Stimulated activated CD8-positive, alpha-beta memory T cell treated with anti-CD3 and anti-CD28 coated beads, Interleukin-15, amount 100 ng/mL, for 1 hour (primary cell): ENCODE measurements at places on chromosomes 5 and 9.

DNA sequence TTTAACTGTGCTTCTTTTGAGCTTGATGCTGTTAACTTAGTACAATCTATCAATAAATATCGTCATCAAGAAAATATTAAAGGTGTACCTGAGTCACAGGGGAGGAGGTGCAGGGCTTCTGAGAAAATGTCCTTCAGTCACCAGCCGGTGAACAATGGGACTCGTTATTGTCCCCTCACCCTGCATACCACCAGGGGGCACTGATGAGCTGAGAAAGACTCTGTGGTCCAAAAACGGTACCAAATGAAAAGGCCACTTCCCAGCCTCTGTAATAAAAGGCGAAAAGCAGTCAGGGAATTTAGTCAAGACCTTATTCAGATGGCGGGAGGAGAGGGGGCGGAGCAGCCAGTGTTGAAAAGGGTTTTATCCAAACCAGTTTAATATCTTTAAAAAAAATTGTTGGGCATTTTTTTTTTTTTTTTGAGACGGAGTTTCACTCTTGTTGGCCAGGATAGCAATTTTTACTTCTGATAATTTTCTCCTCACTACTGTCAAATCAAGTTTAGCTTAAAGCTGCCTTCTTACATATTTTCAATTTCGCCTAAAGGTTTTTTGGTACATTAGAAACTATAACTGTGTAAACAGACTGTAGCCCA is 271.9 kb upstream of the ADAMTS16 start:
- DNase-seq = no peak

GRCh38 chr5:32733590-32734340 is 22.6 kb downstream of the NPR3 start:
- DNase-seq = no peak

DNA sequence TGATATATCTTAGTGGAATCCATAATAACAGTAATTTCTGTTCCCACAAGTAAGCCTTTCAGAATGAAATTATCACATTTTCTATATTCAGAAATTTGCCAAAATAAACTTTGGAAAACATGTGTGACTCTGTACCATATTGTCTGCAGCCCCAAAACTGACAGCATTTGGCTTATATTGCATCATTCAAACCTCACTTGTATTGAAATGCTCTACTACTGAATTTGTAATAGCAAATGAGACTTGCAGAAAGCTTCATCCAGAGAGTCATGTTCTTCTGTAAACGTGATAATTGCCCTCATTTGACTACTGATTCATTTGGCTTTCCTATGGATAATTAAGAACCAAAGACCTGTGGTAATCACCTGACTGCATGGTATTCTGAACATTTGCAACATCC is 1249.5 kb upstream of the CDH18 start:
- DNase-seq = no peak

- DNase-seq = no peak
These were observed 59.5 kb downstream of the TEK start for GRCh38 chr9:27168496-27168895.

DNA sequence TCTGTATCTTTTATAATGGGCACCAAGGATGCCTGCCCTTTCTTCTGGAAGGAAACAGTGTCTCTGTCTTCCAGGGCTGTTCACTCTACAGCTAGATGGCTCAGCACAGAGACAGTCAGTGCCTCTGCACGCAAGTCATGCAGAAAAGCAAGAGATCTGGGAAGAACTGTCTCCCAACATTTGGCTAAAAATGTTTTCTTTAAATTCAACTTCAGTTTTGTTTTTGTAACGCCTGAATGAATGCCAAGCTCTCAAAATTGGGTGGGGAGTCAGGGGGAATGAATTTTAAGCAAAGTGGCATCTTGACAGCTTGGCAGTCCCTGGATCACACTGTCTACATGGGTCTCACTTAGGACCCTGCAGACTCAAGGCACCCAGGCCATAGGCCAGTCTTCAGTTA is 12.6 kb downstream of the OLFML2A start:
- no peak for DNase-seq

DNA sequence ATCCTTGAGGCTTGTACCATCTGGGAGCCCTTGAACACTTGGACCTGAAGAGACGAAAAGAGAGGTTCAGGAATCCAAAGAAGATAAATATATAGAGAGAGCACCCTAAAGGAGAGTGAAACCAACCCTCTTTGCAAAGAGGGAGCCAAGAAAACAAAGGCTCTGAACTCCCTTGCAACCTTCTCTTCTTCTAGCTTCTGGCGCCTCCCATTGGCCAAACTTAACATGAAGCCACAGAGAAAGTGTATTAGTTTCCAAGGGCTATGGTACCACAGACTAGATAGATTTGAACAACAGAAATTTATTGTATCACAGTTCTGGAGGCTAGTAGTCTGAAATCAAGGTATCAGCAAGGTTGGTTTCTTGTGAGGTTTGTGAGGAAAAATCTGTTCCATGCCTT is 175.1 kb downstream of the HCN1 start:
- no peak for DNase-seq

DNA sequence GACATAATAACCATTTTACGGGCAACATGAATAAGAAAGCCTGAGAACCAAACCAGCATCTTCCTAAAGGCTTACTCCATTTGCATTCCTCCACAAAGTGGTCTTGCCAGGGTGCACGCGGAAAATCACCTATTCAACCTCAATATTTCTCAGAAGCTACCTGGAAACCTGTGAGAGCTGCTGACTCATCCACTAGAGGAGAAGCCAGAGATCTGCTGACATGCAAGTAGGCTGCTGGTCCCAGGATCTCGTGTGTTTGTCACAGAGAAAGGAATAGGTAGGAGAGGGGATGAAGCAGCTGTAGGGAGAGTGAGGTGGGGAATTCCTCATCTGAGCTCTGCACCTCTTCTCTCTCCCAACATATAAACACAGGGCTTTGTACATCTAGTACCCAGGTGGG is 138.1 kb downstream of the ADAMTS12 start:
- no peak for DNase-seq

- no peak for DNase-seq
These were observed 107.0 kb downstream of the MELK start for GRCh38 chr9:36679710-36680109.

- no peak for DNase-seq
These were observed 25.3 kb downstream of the SMU1 start for GRCh38 chr9:33051144-33051543.

DNA sequence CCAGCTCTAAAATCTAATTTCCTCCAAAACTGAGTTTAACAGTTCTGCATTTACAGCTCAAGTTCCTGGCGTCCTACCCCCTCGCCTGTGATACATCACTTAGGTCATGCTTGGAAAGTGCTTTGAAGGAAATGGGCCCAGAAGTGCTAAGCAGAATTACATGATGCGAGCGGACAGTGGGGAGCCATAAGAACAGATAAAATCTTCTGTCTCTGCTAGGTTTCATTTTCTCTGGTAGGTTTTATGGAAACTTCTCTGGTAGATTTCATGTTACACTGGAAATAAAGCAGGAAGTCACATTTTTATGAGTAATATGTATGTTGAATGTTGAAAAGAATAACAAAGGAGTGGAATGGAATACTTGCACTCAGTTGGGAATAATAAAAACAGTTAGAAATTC is 138.3 kb downstream of the ZDHHC21 start:
- no peak for DNase-seq

- DNase-seq = no peak
These were observed 115.6 kb downstream of the PDE8B start for GRCh38 chr5:77325921-77326541.

DNA sequence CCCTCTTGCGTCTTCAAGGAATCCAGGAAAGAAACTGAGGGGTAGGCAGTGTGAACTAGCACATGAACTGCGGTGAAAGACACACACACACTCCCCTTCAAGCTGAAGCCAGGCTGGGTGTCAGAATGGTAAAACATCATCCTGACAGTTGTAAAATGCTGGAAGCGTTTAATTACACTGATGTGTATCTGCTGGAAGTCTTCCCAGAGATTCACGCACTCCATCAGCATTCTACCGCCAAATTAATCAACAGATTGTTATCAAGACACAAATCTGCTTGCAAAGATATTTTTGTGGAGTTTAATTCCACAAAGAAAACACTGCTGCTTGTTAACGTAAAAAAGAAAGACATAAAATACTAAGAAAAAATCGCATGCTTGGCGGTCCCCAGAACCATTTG is 241.0 kb upstream of the NFIL3 start:
- no peak for DNase-seq

DNA sequence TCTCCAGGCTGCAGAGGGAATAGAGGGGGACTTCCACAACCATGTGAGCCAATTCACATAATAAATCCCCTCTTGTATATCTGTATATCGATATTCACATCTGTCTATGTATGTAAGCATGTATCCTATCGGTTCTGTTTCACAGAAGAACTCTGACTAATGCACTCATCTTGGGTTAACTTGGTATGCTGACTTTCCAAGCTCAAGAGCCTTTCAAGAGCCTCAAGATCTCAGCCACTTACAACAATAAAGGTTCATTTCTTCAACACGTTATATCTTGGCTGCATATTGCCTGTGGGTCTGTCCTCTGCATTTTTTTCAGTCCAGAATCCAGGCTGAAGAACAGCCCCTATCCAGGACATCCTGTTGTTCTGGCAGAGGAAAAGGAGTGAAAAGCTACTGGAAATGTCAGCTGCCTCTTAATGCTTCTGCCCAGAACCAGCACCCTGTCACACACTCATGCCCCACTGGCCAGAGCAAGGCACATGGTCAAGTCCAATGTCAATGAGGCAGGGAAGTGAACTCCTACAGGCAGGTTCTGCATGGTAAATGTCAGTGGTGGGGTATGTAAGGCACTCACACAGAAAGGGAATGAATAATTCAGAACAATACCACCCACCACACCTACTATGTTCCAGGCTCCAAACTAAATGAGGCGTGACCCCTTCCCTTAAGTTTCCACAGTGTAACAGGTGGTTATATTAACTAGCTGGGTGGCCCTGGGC is 91.6 kb upstream of the ICE1 start:
- no peak for DNase-seq

DNA sequence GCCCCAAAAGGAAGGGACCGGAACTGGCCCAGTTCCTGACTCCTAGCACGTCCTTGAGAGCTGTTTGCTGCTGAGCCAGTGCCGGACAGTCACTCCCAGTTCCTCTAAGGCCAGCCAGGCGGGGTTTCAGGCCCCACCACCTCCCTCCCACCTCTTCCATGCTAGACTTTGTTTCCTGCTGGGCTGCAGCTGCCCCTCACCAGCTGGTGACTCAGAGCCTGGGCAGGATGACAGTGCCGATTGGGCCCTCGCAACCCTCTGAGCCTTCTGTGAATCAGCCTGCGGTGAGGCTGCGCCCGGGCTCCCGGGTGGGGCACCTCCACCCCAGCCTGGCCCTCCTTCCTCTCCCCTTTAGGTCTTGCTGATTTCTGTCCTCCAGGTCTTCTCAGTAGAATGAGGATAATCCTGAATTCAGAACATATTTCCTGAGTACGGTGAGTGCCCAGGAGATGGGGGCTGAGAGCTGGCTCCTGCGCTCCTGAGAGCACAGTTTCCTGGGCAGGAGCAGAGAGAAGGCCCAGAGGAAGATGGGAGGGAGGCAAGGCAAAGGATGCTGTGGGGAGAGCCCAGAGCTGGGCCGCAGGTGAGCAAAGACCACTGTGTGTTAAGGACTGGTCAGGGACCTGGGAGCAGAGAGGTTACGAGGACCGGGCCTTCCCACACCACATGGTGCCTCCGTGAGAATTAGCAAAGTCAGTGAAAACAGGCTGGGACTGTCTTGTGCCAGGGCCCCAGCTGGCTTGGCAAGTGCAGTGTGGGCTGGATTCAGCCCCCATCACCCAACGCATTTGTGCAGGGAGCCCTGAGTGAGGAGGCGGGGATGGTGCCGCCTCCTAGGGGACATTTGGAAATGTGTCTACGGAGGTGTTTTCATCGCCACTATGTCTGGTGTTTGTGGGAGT is 32.9 kb upstream of the STXBP1 start:
- DNase-seq = peak; percentile 57

- DNase-seq = no peak
These were observed 54.1 kb upstream of the CTNND2 start for GRCh38 chr5:11958321-11958720.

DNA sequence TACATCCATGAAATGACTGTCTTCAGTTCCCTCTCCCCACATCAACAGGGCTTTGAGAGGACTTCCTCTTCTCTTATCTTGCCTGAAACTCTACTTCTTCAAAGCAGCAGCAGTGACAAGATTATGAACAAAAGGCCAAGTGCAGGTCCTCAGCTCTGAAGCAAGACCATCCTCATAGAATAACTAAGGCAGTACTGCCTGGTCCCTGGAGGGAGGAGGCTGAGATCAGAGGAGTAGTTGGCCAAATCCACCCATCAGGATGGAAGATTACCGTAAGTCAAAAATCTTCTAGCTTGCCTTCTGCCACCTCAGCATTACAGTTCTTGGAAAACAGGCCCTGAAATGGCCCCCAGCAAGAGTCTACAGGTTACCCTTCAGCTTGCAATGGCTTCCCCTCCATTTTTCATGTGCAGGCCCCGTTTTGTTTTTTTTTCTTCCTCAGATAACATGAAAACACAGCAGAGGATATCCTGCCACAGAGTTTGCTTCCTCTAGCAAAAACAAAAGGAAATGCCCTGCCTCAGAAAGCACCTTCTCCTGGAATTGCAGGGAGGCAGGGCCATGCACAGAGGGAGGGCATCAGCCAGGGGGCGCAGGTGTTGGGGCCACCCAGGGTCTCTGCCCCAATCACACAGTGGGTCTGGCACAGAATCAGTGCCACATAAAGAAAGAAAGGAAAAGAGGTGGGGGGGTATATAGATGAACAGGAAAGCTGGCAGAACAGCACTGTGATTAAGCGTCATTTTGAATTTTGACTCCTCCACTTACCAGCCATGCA is 40.0 kb downstream of the KLHL3 start:
- no peak for DNase-seq
